ENCODE measurements at places on chromosomes 1 and 21.

DNA sequence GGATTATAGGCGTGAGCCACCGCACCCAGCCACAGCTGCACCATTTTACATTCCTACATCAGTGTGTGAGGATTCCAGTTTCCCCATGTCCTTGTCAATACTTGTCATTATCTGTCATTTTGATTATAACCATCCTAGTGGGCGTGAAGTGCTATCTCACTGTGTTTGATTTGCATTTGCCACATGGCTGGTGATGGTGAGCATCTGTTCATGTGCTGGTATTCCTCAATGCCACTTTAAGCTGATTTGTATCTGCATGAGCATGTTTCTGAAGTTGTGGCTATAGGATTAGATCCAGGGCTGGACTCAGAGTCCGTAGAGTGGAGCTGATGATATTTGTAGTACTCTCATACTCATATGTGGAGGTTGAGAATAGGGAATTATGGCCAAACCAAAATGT lies 36.6 kb downstream of the SRRM1 start:
- DNase-seq = no peak

GRCh38 chr1:28822799-28823198 lies 10.8 kb downstream of the OPRD1 start:
- no peak for DNase-seq

- DNase-seq = no peak
Measured at GRCh38 chr1:30735668-30736498, 12.5 kb upstream of the MATN1 start.

DNA sequence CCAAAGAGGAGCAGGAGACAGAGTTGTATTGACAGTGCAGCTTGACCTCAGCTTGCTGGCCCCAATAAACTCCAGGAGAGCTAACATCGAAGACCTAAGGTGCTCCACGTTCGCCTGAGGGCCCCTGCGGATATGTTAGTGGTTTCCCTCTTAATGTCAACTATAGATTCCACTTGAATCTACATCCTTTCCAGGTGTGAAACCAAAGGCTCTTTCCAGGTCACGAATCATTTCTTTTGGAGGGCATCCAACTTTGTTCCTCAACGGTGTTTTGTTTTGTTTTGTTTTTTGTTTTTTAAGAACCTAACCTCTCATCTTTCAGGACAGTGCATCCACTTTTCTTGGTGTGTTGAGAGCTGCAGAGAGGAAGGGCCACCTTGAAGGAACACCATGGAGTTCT lies 267.6 kb upstream of the SGIP1 start:
- no peak for DNase-seq

GRCh38 chr1:3468236-3469103 lies 14.0 kb downstream of the ARHGEF16 start:
- DNase-seq = no peak

DNA sequence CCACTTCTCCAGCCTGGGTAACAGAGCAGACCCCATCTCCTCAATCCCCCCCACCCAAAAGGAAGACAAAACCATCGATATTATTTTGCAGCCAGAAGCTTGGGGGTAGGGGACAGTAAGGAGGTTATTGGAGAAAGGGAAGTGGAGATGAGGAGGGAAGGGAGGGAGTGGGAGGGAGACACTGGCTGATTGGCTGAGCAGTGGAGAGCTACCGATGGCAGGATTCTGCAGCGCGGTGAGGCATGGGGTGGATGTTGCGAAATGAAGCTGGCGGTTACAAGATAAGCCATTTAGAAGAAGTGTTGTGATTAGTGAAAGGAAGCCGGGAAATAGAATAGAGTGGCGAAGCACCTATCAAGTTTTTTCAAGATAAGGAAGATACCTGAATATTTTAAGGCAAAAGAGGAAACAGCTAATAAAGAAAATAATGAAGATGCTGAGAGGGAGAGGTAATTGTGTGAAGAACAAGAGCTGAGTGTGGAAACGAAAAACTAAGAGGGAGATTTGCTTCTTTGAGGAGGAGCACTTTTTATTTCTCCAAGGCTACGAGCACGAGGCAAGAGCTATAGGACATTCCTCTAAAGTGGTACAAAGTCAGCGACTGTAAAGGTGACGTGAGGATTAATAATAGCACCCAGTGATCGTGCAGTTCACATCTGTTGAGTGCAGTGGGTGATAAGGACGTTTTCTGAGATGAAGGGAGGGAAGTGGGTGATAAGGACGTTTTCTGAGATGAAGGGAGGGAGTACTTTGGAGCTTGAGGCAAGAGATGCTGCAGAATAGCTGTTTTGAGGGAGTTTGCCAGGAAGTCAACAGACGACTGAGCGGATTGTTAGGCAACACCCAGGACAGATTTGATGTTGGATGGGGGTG lies 103.2 kb upstream of the KIF26B start:
- DNase-seq = no peak

- no peak for DNase-seq
Measured at GRCh38 chr1:205665201-205666045, 14.9 kb downstream of the SLC45A3 start.

DNA sequence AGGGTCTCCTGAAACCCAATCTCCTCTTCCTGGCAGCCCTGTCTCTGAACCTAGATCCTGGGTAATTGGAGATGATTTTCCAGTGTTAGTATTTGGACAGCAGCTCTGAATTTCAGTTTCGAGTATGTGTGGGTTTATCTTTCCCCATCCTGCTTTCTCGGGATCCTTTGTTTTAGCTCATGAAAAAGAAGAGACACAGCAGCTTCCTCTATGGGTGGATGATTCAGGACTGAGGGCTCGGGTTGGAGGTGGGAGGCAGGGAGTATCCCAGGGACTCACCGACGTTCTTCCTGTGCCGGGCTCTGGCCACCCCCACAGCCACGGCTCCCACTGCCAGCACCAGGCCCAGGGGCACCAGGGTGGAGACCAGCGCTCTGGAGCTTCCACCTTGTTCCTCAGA lies 10.4 kb upstream of the FCMR start:
- DNase-seq = no peak

- no peak for DNase-seq
Measured at GRCh38 chr1:218869276-218869675, 304.4 kb upstream of the LYPLAL1 start.

GRCh38 chr21:26845066-26845758 lies at the start of gene ADAMTS1:
Gene ADAMTS1 (minus strand): TSS chr21:26845409. CDS start chr21:26844954, 455 bp downstream.
- DNase-seq = peak; percentile 98

DNA sequence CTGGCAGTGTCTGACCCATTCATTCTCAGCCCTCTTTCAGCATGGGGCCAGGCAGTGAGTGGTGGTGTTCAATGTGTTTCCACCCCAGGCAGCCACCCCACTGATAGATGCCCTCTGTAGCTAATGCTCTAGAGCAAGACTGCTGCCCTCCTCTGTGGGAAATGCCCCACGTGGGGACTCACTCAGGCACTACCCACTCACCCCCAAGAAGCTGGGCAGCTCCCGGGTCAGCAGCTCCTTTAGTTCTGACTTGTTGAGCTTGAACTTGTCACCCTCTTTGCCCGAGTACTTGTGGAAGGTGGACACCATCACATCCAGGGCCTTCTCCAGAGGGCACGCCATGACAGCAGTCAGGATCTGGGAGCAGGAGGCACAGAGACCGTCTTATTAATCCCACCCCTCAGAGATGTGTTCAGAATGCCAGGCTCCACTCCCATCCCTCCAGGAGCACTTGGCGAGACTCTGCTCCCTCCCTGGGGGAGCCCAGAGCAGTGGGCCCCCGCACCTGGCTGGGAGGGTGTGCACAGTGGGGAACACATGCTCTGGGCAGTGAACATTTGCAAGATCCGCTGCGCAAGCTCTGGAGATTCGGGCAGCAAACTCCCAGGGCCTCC lies 1.0 kb downstream of the S100A4 start:
- DNase-seq = no peak

DNA sequence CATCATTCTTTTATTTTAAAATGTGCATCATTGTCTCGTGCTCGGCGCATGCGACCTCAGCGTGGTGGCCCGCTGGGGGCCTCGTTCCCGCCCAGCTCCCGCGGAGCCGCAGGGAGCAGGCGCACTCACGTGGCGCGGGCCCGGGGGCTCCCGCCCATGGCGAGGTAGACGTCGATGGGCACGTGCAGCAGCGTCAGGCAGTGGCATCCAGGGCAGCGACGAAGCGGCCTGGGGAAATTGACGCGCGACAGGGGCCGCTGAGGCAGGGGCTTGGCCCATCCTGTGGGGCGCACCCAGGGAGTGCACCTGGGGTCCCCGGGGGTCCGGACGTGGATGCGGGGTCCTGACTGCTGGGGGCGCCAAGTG lies 994 bp downstream of the FAM229A start:
- peak; percentile 64 for DNase-seq

GRCh38 chr21:29808153-29808552 lies 131.6 kb downstream of the GRIK1 start:
- DNase-seq = no peak

DNA sequence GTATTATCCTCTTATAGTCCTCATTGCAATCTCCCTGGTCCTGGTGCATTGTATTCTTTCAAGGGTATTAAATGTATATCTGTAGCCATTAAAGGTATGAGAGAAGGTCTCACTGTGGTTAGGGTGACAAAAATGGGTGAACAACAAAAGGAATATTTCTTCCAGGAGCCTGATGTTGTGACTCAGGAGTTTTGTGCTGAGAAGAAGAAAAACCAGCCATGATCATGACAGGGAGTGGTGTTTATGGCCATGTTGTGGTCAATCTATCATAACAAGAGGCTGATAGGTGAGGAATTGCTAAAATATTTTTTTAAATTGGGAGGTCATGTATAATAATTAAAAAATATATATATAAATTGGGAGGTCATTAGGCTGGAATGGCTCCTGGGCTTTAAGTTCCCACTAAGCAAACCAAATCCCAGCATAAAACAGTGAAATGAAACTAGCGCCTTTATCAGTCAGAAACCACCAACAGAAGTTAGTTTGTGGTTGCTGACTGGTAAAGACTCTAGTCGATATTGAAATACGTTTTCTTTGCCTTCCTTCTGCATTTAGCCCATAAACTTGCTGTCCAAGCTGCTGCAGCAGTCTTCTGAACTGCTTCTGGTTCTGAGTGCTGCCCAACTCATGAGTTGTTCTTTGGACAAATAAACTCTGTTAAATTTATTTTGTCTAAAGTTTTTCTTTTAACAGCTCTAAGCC lies 60.3 kb downstream of the TBX19 start:
- DNase-seq = no peak

DNA sequence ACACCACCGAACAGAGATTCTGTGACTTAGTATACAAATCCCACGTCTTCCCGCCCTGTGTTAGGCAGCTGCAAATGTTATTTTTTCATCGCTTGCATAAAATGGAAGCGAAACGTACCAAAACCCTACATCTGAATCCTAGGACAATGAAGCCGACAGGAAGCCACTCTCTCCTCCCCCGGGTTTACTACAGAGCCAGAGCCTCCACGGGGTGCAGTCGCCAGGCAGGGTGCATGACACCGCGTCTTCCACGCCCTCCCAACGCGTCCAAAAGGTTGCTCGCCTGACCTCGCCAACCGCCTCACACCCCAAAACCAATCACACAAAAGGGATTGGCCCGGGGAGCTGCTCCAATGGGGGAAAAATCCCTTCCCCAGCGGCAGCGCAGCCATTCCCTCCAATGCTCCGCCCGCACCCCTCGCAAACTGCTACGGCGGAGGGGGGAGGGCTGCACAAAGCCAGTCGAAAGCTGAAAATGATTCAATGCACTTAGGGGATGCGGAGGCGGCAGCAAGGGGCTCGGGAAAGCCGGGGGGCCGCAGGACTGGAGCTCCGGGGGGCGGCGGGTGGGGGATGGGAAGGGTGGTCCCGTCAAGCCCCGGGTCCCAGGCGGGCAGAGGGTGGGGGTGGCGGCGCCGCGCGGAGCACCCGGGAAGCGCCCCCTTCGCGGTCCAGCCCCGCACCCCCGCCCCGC lies 701 bp downstream of the CEP170 start:
- peak; percentile 80 for DNase-seq

DNA sequence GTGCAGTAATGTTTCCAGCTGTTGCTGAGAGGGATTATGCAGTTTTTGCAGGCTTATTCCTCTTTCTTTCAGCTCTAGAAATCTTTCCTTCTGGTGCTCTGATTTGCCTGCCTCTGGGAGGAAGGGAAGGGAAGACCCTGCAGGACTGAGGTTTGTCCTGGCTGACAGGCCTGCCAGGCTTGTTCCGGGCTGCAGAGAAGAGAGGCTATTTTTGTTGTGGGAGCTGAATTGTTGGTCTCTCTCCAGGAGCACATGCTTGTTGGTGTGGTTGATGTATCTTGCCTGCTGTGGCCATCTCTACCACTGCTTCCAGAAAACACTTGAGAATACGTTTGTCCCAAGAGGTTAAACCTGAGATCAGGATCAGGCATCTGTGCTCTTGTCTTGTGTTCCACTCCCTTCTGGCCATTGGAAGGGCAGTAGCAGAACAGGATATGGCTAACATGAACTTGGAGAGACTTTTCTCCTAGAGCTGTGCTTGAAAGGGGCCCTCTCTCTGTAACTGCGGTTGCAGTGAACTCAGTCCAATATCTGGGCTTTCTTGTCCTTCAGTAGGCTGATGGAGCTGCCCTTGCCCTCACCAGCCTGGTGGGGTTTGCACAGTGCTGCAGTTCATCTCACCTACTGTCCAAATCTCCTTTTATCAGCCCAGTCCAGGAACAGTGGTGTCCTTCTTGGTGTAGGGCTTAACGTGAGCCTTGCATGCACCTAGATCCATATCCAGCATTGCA lies 21.5 kb upstream of the SLC25A34 start:
- DNase-seq = no peak

GRCh38 chr1:30684881-30685795 lies 38.2 kb downstream of the MATN1 start:
- no peak for DNase-seq

DNA sequence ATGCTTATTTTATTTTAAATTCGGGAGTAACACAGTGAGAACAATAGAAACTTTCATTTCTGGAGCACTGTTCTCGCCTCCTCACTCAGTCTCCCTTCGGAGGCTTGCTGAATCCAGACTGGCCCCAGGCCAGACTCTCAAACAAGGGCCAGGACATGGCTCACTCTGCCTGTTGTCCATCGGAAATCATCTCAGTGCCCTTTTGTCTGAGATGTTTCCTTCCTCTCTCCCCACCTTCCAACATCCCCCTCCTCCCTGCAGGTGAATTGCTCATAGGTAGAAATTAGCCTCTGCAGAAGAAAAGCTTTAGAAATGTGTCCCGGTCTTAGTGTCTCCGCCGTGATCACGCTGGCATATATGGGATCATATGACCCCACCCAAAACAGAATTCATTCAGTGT lies 55.2 kb downstream of the ERG start:
- no peak for DNase-seq

GRCh38 chr1:177448036-177448615 lies 277.4 kb downstream of the BRINP2 start:
- DNase-seq = no peak

GRCh38 chr1:207366022-207366421 lies 44.5 kb downstream of the CD55 start:
- DNase-seq = no peak

- DNase-seq = no peak
Measured at GRCh38 chr1:31370565-31370964, 2.3 kb downstream of the FABP3 start.

- peak; percentile 38 for DNase-seq
Measured at GRCh38 chr1:235018720-235019444, 109.8 kb downstream of the TOMM20 start.

- no peak for DNase-seq
Measured at GRCh38 chr1:228098323-228098931, 4.7 kb downstream of the C1orf35 start.

Measured in sciatic nerve (tissue), 2 donors.